ENCODE measurements at places on chromosomes 4 and X.

DNA sequence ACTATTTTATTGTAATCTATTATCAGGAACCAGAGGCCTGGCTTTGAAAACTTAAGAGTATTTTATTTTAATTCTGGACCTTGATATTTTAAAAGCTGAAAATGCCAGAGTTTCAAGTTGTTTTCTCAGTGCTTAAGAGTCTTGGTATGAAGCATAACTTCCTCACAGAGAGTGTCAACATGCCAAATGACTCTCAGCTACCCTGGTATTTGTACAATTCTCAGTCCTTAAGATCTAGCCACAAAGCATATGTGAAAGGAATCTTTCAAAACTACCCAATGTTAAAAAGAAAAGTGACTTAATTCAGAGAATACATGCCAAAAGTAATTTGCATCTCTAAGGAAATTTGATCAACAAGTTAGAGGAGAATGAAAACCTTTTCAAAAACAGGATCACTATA is 171.9 kb downstream of the DKK2 start:
- DNase-seq = no peak

DNA sequence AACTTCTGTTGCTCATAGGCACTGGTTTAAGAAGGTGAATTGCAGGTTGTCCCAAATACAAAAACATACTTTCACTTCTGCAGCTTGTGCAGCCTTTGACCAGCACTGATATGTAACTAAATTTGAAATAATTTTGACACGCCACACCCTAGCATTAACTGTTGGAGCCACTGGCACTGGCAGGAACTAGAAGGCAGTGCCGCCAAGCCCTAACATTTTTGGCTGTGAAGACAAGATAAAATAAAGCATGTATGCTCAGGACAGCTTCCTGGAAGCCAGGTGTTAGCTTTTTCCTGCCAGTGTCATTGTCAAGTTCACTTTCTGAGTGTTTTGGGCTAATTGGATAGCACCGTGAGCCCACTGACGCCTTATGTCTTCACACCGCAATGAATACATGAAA is 65.3 kb upstream of the FBXW7 start:
- DNase-seq = no peak

DNA sequence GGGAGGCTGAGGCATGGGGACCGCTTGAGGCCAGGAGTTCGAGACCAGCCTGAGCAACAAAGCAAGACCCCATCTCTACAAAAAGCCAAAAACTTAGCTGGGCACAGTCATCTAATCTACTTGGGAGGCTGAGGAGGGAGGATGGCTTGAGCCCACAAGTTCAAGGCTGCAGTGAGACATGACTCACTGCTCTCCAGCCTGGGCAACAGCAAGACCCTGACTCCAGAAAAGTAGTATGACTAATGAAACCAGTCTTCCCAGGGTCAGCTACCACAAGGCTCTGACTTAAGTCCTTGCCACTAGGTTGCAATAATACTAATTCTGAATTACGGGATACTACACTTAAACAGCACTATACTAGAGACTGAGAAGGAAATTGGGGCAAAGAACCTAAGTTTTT is 33.1 kb downstream of the ERVMER34-1 start:
- no peak for DNase-seq

- peak; percentile 37 for DNase-seq
Observed at GRCh38 chr4:107721436-107722100, 1.5 kb upstream of the PAPSS1 start.

DNA sequence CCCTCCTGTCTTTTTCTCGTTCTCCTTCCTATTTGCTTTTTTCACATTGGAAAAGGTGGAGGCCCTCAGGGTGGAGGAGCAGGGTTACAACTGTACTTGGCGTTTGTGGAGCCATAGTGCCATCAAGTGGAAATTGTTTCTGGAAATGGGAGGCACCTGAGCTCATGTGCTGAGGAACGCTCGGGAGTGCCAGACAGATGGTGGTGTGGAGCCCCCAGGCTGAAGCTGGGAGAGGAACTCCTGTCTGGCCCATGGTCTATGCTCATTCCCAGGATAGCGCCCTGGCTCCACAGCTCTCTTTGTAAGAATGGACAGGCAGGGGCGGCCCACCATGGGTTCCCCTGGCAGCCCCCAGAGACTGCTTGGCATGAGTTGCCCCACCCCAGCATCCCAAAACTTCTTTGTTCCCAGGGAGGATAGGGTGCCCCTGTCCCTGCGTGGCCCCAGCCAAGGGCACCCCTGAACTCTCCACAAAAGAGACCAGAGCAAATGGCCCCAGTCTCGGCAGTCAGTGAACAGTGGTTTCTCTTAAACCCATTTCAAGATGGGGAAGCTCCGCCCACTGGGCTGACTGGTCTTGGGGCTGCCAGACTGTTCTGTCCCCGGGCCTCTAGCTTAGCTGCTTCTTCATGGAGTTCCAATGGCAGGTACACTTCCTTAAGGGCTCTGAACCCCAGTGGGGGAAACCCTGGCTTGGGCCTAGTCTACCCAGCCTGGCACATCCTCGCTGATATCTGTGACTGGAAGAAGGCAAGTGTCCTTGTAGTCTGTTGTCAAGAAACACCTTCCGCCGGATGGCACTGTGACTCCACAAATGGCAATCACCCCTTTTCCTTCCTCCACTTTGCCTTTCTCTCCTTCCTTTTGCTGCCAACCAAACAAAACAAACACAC is 70.1 kb downstream of the NBDY start:
- DNase-seq = no peak

GRCh38 chr4:115058533-115058932 is 54.9 kb downstream of the NDST4 start:
- no peak for DNase-seq

GRCh38 chrX:134641346-134641745 is 16.9 kb downstream of the PLAC1 start:
- DNase-seq = no peak

- no peak for DNase-seq
Observed at GRCh38 chr4:71239365-71239764, 99.5 kb upstream of the SLC4A4 start.

DNA sequence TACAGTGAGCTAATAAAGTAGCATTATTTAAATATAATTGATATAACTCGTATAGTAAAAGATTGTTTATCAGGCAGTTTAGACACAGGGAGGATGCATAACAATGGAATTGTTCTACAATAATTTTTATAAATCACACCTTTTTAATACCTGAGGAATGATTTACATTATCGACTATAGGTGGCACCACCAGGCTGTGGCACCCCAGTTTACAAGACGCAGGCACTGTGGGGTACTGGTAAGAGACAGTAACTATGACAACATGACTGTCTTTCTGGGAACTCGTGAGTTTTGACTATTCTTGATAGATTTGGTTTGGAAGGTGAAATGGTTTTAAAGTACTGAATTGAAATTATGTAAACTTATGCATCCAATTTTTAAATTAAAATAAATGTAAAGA is 27.1 kb upstream of the STBD1 start:
- no peak for DNase-seq

- no peak for DNase-seq
Observed at GRCh38 chr4:123640271-123640670, 243.7 kb downstream of the SPRY1 start.

- DNase-seq = no peak
Observed at GRCh38 chr4:4559596-4559995, 17.7 kb upstream of the STX18 start.

DNA sequence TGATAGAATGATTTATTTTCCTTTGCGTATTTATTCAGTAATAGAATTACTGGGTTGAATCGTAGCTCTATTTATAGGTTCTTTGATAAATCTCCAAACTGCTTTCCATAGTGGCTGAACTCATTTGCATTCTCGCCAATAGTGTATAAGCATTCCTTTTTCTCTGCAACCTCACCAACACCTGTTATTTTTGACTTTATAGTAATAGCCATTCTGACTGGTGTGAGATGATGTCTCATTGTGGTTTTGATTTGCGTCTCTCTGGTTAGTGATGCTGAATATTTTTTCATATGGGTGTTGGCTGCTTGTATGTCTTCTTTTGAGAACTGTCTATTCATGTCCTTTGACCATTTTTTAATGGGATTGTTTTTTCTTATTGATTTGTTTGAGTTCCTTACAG is 160.7 kb downstream of the MID1IP1 start:
- no peak for DNase-seq

- no peak for DNase-seq
Observed at GRCh38 chrX:30812326-30812725, 76.7 kb downstream of the TAB3 start.

DNA sequence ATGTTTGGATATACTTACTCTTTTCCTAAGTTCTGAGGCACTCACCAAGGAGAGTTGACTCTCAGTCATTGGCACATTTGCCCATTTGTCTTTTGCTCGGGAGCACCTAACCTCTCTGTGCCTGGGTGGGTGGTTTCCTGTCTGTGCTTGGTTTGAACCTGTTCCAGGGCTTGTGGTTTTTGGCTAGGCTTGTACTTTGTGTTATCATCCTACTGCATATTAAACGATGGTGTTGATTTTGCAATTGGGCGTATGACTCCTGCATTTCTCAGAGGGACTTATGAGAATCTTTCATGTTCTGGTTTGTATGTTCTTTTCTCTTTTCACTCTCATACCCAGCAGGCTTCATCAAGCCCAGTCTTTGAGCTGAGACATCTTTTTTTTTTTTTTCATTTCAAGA is 161.7 kb downstream of the BTC start:
- DNase-seq = peak; percentile 18

GRCh38 chr4:7815981-7816380 is 123.7 kb downstream of the AFAP1 start:
- no peak for DNase-seq

DNA sequence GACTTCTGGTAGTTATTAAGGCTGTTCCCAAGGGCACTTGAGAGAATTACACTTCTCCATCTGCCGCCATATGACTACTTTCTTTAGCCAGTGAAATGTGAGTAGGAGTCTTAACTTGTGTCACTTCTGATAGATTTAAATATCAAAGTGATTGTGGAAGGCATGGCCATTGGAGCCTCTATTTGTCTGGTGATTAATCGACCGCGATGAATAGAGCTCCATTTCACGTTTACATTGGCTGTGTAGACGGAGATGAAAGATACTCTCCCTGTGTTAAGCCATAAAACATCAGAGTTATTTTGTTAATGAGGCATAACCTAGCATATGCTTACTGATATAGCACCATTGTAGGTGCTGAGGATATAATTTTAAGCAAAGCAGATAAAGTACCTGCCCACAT is 852.4 kb downstream of the CCSER1 start:
- no peak for DNase-seq

GRCh38 chr4:141207961-141208360 is 12.7 kb upstream of the ZNF330 start:
- no peak for DNase-seq

DNA sequence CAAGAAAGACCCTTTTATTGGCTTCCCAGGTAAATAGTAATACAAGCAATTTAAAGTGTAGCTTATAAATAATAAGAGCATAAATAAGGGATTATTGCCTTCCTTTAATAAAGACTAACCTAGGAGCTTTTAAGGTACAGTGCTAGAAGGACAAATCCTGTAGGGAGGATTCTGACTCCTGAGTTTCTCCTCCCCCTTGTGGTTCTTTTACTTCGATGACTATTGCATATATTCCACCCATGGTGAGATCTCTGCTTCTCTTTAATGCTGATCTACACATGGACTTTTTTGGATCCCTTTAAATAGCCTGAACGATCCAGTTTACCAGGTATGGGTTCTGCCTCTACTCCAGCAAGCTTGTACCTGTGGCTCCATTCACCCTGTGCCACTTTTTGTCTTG is 2.5 kb downstream of the GALNT7 start:
- no peak for DNase-seq

- no peak for DNase-seq
Observed at GRCh38 chrX:147914591-147914990, 2.9 kb downstream of the FMR1 start.

- no peak for DNase-seq
Observed at GRCh38 chrX:148069759-148070503, 88.8 kb downstream of the FMR1NB start.

DNA sequence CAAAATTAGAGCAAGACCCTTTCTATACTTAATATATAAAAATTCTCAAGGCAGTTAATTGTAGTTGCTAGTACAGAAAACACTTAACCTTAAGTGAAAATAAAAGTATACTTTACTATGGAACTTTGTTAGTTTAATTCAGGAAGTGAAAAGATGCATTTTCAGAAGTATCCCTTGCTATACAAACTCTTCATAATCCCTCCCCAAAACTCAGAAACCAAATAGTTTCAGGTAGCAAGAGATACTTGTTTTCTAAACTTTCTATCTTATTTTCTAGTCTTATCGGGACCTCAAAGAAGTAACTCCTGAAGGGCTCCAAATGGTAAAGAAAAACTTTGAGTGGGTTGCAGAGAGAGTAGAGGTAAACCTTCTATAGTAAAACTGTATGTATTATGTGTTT is 14.3 kb downstream of the PAICS start:
- DNase-seq = no peak

DNA sequence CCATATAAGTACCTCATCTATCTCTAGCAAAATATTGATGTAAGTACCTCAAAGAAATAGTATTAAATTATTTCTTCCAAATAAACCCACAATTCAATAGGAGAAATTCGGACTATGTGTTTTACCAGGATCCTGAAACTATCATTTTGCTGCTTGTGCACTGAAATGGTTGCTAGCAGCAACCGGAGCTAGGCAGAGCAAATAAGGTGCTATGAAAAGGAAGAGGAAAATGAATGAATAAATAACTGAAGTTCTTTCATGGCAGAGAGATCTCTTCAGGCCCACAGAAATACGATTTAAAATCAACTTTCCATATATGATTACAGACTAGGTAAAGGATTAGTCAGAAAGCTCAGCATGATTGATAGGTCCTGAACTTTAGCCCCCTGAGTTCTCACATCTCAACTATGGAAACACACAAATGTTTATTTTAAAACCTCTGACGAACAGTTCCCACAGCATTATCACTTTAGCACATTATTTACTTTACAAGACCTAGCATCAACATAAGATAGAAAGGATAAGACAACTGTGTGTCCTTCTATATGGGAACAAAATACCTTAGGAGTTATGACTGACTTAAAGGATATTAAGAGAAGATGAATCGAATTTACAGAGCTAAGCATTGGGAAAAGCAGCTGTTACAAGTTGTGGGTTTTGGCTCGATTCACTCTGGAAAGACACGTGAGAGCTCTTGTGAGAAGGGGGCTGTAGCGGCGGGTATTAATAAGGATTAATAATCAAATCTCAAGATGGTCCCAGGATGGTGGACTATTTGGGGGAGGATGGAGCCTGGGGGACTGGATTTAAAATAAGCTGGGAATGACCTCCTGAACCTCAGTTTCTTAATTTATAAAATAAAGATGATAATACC is 104.3 kb downstream of the CORIN start:
- DNase-seq = no peak
